ENCODE measurements at places on chromosomes 1 and 21. TPM values are rescaled to one million over a fixed set of nuclear protein-coding genes. Genes with fewer than 3 reads are reported as not detected.

FHAD1 gene
- polyA plus RNA-seq, result not detected

CCDC17 gene
- 1.1 TPM for polyA plus RNA-seq

PTPRU gene
- polyA plus RNA-seq, result 2.5 TPM

SPRR2A gene
- polyA plus RNA-seq, result not detected

XCL1 gene
- 2.3 TPM for polyA plus RNA-seq

G0S2 gene
- 0.33 TPM for polyA plus RNA-seq

ADARB1 gene
- 8.9 TPM for polyA plus RNA-seq

COL11A1 gene
- 1.3 TPM for polyA plus RNA-seq

WNT3A gene
- polyA plus RNA-seq, result not detected

GPR61 gene
- polyA plus RNA-seq, result 9.7 TPM

OR14K1 gene
- polyA plus RNA-seq, result not detected

All from neural cell (in vitro differentiated cells).